ENCODE measurements at places on chromosomes 12 and 14.

DNA sequence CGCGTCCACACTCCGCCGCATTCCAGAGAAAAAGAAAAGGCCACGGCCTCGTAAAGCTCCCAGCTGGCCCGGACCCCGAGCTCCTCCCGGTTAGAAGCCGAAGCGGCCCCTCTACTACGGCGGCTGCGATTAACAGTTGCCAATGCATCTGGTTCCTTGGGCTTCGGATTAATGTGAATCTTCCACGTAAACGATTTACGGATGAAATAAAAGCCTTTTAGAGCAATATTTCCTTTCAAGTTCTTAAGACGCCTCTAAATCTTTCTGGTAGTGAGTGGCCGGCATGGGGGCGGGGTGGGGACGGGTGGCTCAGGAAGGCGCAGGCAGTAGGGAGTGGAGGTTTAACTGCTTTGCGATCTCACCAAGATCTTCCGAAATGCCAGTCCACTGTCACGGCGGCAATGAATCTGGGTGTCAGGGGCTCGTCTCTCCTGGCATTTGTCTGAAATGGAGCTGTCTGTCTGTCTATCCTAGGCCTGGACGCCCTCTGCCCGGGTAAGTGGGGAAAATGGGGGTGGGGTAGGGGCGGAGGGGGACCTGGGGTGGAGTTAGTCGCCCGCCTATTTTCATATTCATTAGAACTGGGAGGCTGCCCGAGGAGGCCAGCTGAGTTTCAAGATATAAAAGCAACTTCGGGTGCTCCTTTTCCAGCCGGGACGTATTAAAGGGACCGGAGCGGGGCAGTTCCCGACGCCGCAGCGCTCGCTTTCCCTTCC lies 413 bp upstream of the ALX1 start:
- DNase-seq = no peak

DNA sequence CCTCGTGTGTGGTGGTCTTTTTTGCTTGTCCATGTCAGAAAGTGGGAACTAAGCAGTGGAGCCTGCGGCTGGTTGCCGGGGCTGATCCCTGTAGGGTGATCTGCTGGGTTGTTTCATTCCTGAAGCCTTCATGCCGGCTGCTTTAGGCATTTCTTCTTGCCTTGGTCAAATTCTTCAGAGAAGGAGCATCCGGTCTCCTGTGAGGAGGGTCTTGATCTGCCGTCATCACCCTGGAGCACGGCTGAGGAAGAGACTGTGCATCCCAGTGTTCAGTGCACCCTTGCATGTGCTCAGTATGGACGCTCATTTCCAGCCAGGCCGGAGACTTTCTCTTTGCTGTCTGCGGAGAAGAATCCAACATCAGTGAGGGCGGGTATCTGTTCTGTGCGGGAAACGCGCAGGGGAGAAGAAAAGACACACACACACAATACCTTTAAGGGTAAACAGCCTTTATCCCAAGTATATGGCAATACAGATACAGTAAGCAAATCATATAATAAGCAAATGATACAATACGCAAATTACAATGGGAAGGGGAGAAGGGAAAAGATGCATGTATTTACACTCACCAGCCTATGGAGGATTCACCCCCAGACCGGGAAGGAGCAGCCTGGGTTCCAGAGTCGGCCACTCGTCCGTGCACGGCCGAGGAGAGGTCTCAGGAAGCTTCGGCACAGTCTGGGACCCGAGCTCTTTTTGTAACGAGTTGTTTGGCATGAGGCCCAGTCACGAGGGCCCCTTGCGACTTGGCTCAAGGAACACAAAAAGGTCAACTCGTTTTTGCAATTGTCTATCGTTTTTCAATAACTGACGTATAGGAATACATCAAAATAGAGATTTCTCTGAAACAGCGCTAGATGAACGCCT lies 1366.8 kb upstream of the TMEM132C start:
- no peak for DNase-seq

DNA sequence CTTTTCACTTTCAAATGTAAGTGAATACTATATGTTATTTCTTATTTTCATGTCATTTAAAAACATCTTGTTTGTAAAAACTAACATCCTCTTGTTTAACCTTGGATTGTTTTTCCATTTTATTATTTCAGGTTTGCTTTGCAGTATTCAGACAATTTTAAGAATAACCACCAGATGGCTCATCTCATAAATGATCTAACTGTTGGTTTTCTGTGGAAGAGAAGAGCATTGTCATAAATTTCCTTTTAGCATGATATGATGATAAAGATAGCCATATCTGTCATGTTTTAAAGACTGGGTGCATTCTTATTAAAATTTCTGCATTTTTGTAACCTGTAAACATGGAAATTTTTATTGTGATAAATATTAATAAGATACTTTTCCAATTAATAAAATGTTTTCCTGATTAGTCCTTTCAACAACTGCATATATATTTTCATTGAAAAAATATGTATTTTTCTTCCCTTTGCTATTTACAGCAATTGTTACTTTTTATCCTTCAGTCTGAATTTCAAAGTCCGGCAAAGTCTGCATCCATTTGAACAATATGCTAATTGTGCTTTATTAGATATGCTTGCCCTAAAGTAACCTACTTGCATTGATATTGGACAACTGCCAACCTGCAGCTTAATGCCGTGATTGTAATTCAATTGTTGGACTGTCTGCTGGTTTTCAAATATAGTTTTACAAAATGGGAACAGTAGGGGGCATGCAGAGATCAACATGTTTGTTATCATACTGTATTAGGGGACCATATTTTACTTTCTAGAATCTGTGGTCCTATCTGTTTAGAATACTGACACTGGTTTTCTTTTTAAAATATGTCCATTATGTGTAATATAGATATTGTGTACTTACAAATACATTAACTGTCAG lies 163.4 kb downstream of the GARIN6 start:
- DNase-seq = no peak

DNA sequence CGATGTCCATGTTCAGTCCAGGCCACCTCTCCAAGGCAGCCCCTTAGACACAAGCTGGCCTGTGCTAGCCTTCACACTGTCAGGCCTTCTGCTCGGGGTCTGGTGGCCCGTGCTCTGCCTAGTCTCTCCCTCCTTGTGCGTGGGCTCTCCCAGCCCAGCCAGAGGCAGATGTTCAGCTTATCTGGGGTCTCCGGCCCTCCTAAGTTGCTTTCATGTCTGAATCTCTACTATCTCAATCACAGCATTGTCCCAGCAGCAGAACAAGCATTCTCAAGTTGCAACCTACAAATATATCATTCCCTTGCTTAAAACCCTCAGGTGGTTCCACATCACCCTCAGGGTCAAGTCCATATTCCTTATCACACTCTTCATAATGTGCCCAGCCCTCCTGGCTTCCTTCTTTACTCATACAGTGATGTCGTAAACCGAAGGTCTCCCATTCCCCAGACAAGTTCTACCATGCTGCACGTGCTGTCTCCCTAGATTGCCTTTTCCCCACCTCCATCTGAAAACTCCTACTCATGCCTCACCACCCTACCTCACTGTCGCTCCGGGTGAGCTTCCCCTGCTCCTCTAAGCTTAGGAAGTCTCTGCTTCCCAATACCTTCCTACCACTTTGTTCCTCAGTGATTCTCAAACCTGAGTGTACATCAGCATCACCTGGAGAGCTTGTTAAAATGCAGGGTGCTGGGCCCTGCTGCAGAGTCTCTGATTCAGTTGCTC lies 1.5 kb downstream of the KRT73 start:
- no peak for DNase-seq

DNA sequence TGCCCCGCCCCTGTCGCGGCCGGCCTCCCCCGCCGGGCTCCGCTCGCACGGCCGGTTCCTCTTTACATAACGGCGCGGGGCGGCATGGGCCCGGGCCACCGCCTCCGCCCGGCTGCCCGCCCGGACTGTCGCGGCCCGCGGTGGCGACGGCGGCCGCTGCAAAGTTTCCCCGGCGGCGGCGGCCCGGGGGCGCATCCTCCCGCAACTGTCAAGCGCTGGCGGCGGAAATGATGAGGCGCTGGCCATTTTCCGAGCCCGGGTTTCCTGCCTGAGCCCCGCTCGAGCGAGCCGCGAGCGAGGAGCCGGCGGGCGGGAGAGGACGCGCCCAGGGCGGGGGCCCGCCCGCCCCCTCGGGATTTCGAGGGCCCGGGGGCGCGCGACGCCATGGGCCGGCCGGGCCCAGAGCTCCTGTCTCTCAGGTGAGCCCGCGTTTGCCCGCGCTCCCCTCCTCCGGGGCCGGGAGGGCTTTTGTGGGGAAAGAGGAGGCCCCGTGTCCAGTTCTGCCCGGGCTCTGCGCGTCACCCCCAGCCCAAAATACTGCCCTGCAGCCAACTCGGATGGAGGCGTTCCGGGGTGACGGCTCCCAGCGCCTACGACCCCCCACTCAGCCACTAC lies at the start of gene SH2B3:
SH2B3 (plus strand) TSS at position 65 of the 615 bp plus-strand sequence. CDS start 12,223 bp downstream, outside the sequence.
- DNase-seq = no peak

DNA sequence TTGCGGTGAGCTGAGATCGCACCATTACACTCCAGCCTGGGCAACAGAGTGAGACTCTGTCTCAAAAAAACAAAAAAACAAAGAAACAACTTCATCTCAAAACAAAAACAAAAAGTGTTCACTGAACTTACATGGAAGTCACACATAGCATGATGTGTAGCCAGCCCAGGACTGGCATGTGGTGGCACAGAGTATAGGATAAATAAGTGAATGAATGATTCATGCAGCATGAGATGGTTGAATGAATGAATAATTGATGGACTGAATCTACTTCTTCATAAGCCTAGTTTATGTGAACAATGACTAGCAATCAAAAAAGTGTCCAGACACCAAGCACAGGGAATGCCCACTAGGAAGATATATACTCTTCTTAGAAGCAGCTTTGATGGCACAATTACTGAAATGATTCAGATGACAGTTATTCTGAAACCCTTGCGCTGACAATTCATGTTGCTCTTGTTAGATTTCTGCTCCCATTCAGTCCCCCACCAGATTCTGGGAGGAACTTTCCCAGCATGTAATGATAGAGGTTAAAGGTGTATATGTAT lies 31.6 kb upstream of the SERPINA6 start:
- no peak for DNase-seq
